ENCODE measurements at places on chromosomes 12 and 14. TPM values are rescaled to one million over a fixed set of nuclear protein-coding genes. Genes with fewer than 3 reads are reported as not detected.

The TCL1A gene
- total RNA-seq: not detected

The NXPH4 gene
- total RNA-seq: 0.14 TPM

The ATG14 gene
- 15.3 TPM for total RNA-seq

The FKBP11 gene
- 21.0 TPM for total RNA-seq

The CNTN1 gene
- total RNA-seq: 0.13 TPM

The SYNDIG1L gene
- total RNA-seq: not detected

The B4GALNT3 gene
- total RNA-seq: not detected

Data from thoracic aorta endothelial cell (primary cell).